ENCODE measurements at places on chromosomes 1 and 21. TPM values are rescaled to one million over a fixed set of nuclear protein-coding genes. Genes with fewer than 3 reads are reported as not detected.

DNA sequence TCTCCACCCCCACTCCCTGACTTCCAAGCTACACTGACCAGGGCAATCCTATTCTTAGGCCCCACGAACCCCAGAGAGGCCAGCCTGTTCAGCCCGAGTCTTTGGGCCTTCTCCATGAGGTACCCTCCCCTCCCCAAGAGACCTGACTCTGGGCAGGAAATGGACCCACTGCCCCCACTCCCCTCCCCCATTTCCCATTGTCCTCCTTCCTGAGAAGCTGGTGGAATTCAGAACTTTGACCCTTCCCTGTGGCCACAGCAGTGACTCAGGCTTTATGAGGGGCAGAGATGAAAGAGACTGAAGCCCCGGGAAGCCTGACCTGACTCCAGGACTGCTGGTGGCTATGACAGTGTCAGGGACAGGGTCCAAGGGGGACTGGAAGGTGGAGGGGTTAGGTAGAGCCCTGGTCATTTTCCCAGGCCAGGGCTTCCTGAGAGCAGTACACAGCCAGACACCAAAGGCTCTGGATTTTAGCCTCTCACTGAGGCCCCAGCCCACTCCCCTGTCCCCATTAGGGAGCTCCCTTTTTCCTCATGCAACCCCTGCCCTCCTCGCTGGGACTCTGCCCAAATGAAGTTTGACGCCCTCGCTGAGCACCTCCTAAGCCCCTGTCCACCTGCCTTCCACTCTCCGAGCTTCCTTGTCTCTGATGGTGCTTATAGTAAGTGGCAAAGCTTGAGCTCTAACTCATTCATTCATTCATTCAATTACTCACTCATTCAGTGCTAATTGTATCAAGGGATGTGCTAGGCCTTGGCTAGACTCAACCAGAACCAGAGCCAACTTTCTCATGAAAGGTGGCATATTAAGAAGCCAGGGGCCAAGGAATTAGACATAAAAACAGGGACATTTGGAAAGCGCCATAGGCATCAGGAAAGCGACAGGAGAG lies 3.0 kb downstream of the CRYBG2 start:
- DNase-seq: peak; percentile 83

The USP25 gene
- 31.3 TPM for total RNA-seq

The OLIG2 gene
- 0.59 TPM for total RNA-seq

- no peak for DNase-seq
These were observed 74.3 kb upstream of the KCNJ15 start for GRCh38 chr21:38182370-38182985.

- DNase-seq: peak; percentile 49
These were observed 163.2 kb downstream of the FMN2 start for GRCh38 chr1:240254778-240255291.

DNA sequence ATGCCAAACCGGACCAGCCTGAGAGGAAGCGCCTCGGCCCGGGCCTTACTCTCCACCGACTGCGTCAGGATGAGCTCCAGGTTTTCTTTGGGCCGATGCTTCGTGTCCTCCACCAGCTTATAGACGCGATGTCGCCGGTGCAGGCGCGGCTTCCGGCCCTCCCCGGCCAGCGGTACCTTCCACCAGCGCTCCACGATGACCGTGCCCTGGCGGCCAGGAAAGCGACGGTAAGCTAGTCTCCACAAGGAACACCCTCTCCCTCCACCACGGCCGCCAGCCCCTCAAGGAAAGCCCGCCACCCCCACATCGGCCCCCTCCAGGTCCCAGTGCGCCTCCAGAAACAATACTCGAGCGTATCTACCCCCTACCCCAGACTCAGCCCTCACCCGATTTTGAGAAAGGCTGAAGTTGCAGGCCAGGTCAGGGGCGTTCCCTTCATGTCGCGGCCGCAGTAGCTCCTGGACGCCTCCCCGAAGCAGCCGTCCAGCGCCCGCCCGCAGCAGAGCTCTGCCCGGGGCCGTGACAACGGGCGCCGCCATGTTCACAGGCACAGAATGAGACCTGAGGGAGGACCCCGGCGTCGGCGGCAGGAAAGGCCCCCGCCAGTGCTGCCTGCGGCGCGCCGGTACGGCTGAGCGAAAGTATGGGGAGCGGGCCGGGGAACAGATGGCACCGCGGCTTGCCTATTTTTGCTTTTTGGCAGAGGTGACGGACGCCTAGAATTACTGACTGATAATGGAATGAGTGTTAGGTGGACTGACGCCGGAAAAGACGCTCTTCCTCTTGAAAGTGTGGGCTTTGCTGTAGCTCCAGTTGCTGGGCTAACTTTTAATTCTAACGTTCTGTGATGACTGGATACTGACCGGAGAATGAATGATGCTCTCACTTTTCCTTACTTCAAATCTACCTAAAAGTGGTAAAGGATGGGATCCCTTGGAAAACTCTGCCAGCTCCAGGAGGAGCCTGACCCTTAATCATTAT lies at the start of gene MRPL9:
Gene MRPL9 (minus strand): TSS at position 556 of the 981 bp plus-strand sequence. CDS start 17 bp downstream, at position 539.
- DNase-seq: peak; percentile 94

The PPIE gene
- 59.8 TPM for total RNA-seq

DNA sequence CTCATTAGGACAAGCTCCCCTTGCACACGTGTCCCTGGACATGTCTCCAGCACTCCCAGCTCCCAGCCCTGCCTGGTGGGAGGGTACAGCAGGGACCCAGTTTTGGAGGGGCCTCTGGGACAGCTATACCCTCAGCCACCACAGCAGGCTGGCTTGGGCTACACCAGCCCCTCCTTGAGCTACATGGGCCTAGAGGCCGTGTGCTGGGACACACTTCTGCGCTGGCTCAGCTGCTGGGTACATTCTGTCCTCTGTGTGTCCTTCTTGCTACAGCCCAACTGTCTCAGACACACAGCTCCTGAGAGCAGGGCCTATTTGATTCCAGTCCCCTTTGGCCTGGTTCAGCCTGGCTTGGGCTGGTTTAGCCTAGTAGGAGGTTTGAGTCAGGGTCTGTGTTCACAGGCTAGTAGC lies 26.7 kb downstream of the DMAP1 start:
- DNase-seq: no peak

The RSPH1 gene
- total RNA-seq: 1.6 TPM

DNA sequence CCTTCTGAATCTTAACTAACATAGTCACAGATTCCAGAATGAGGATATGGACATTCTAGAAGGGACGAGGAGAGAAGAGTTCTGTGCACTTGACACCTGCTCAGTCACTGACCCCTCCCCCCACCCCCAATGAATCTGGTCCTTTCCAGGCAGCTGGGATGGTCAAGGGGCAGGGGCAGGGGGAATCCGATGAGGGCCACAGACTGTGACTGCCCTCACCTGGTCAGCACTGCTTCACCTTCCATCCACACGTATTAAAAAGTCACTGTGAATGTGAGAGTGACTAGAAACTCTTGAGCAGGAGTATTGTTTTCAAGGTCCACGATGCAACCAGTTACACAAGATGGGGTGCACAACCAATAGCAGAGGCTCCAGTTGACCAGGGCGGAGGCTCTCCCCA lies 9.5 kb upstream of the PRAMEF12 start:
- DNase-seq: peak; percentile 44

DNA sequence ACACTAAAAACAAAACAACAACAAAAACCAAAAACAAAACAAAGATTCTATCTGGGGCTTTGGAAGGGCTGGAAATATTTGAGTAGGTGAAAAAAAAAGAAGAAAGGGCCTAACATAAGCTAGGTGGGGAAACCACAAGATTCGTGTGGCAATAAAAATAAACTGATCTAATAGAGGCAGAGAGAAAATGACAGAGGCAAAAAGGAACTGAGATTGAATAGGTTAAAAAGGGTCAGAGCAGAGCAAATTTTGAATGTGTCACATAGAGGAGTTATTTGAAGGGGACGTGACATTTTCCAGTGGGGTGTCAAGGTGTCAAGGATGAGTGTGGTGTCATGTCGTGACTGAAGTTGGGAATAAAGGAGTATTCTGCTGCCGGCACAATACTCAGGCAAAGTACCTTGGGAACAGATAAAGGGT lies 65.2 kb upstream of the RALGPS2 start:
- no peak for DNase-seq

The S100A2 gene
- total RNA-seq: 0.92 TPM

Data from endodermal cell (in vitro differentiated cells).